Mammary epithelial cell (primary cell): ENCODE measurements at places on chromosomes 3 and 15.

DNA sequence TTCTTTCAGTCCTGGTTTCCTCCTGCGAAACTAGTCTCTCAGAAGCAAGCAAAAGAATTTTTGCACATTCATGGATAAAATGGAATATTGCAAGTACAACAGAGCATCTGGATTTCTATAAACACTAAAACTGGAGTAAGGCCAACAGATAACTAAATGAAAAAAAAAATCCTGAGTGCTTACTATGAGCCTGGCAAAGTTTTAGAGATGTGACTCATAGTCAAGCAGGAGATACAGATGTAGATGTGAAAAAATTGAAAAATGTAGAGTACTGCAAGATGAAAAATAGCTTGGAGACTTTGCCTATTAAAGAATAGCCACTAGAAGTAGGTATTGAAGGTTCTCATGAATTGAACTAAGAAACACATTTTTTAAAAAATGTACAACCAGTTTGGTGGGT is 397.4 kb downstream of the OTOL1 start:
- no peak for DNase-seq

DNA sequence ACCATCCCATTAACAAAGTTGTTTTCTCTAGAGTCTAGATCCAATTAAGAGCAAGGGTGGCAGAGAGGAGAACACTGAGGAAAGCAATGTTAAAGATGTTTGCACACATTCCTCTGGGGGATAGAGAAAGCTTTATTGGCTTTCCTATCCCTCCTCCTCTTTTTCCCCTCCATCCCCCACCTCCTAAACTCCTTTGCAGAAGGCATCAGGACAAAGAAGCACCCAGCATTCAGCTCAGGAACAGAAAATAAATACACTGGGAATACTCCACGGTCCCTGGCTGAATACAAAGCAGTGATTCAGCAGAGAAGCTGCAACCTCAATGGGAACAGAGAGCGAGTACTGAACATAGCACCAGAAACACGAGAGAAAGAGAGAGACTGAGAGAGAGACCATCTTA is 21.9 kb downstream of the LSAMP start:
- DNase-seq = no peak

- no peak for DNase-seq
Observed at GRCh38 chr3:56001537-56001936, 466.7 kb downstream of the ERC2 start.

GRCh38 chr15:44319385-44319784 is 30.9 kb downstream of the GOLM2 start:
- no peak for DNase-seq

DNA sequence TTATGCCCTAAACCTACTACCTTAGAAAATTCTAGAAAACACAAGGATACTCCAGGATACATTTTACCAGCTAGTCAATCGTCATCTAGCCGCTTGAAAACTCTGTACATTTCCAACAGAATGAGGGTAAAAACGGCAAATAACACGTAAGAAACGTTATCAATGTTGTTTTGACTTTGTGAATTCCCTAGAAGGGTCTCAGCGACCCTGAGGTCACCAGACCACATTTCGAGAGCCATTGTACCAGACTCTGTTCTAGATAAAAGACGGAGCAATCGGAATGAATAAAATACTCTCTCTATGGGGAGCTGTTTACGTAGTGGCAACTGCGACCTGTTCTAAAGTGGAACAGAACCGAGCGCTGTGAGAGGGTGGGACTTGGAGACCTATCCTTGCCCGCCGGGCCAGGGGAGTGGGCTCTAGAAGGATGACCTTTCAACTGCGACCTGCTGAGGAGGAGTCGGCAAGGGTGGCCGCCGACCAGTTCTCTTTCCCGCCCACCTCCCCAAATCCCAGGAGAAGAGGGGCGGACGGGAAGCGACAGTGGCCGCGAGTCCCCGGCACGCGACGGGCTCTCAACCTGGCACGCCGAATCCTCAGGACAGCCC is 778 bp upstream of the AP4E1 start:
- peak; percentile 36 for DNase-seq

GRCh38 chr3:14351617-14352001 is 50.8 kb upstream of the SLC6A6 start:
- no peak for DNase-seq

- no peak for DNase-seq
Observed at GRCh38 chr15:57256939-57257338, 119.4 kb upstream of the CGNL1 start.

DNA sequence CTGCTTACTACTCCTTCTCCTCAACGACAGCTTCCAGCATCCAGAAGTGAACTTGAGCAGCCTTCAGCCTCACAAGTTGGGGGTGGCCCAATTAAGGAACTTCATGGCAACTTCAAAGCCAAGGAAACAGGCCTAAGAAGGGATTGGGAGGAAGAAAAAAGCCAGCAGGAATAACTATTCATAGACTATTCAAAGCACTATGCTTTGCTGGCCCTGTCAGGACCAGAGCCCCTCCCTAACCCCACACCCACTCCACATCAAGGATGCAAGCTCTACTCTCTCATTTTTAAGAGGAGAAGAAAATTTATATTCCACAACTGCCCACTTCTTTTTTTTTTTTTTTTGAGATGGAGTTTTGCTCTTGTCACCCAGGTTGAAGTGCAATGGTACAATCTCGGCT is 10.0 kb upstream of the PRKAR2A start:
- DNase-seq = no peak

DNA sequence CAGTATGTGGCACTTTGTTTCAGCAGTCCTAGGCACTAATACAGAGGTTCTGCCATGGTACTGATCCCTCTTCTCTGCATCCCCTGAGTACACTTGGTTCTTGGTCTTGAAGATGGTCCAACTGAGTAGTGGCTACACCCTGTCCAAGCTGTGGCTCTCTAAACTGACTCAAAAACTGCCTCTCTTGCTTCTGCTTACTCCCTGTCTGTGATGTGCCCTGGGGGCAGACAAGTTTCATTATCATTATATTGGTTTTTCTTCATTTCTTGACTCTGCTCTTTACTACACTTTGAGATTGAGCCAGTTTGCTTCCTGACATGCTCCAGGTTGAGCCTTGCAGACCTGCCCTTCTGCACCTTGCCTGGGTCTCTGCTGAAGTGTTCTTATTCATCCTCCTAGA is 18.9 kb upstream of the ST3GAL6 start:
- no peak for DNase-seq

GRCh38 chr15:74451322-74451721 is 9.6 kb downstream of the UBL7 start:
- DNase-seq = no peak

GRCh38 chr3:77464111-77464688 is 424.3 kb downstream of the ROBO2 start:
- no peak for DNase-seq

DNA sequence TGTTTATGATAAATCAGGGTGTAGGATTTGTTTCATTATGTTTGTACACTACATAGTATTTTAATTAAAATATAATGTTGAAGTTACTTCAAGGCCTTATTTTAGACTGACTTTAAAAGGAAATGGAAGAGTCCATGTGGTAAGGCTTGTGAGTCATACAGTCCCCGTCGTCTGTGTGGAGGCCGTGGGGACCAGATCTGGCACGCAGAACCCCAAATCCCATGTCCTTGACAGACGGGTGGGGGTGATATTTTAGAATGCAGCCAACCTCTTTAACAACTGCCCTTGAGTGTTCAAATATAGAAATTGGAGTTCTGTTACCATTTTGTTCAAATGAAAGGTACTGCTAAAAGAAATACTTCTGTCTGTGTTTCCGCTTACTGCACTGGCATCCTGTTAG is 35.8 kb downstream of the ABHD17C start:
- no peak for DNase-seq

- DNase-seq = peak; percentile 21
Observed at GRCh38 chr3:61530355-61530754, 31.0 kb upstream of the PTPRG start.

- no peak for DNase-seq
Observed at GRCh38 chr15:69744391-69745162, 292.0 kb downstream of the RPLP1 start.

DNA sequence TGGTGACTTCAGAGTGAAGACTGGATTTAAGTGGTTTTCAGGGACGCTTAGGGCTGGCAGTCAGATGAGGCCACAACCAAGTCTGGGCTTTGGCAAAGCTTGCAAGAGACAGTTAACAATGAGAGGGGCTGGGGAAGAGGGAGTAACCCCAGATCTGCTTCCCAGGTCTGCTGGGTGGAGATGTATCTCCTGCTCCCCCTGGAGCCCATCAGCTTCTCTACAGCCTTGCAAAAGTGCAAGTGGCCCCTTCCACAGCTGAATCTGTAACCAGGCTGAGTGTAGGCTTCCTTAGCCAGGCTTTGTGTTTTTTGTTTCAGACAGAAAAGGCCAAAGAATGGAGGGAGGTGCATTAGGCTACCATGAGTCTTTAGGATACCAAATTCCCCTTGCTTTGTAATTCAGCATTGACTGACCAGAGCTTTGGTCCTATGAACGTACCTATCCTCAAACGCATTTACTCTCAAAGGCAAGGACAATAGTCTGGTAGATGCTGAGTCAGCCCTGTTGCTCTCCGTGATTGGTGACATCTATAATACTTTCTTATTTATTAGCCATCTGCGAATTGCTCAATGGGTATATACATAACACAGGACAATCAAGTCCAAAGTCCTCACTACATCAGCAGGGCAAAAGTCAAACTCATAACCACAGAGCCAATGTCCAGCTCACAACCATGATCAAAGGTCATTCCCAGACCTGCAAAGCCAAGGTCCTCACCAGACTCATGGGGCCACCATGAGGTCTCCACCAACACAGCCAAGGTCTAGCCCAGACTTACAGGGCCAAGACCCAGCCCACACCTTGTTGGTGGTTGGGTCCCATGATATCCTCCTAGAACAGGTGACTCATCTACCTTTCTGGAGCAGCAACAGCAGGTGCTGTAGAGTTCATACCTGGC is 17.1 kb downstream of the CCDC13 start:
- peak; percentile 14 for DNase-seq

- no peak for DNase-seq
Observed at GRCh38 chr3:192892981-192893700, 24.5 kb downstream of the MB21D2 start.

- DNase-seq = no peak
Observed at GRCh38 chr3:11566916-11567315, 76.8 kb downstream of the VGLL4 start.

DNA sequence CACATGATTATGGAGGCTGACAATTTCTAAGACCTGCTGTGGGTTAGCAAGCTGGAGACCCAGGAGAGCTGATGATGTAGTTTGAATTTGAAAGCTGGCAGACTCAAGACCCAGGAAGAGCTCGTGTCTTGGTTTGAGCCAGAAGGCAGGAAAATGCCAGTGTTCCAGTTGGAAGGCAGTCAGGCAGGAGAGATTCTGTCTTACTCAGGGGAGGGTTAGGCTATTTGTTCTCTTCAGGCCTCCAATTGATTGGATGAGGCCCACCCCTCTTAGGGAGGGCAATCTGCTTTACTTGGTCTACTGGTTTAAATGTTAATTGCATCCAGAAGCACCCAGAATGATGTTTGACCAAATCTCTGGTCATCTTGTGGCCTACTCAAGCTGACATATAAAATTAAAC is 40.4 kb upstream of the IGF2BP2 start:
- no peak for DNase-seq

DNA sequence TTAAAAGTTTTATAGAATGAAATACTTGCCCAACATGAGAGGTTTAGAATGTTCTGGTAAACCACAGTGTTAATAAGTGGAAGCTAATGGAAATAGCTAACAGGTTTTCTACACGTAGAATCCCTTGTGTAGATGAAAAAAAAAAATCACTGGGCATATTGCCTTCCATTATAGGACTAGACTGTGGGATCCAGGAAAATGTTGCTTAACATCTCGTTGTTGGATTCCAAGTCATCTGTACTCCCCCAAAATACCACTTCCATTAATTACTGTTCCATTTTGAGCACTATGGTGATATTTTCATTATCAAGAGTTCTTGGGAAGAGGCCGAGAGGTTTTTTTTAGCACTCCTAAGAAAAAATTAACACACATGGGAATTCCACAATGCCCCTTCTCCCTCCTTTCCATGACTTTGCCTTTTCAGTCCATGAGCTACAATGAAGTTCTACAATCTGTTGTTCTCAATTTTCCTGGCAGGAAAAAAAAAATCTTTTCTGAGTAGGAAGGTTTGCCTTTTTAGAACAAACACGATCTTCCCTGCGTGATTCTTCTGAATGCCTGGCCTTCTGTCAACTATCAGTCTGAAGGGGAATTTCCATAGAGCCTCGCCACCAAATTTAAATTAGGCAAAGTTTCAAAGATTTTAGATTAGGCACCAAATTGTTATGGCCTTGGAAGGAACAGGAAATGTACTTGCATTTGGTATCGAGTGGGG is 74.4 kb upstream of the CTDSPL start:
- no peak for DNase-seq

DNA sequence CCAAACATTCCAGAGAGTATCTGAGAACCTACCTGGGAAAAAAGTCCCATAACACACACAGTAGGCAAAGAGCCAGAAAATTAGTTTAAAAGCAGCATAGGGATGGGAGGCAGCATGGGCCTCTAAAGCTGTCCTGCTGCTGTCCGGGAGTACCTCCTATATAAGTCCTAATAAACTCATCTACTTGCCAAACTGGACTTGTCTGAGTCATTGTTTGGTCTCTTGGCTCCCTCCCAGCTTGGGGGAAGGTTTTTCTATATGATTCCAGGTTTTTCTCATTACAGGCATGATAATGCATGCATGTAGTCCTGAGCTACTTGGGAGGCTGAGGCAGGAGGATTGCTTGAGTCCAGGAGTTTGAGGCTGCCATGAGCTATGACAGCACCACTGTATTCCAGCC is 17.5 kb upstream of the HACD2 start:
- DNase-seq = peak; percentile 90

DNA sequence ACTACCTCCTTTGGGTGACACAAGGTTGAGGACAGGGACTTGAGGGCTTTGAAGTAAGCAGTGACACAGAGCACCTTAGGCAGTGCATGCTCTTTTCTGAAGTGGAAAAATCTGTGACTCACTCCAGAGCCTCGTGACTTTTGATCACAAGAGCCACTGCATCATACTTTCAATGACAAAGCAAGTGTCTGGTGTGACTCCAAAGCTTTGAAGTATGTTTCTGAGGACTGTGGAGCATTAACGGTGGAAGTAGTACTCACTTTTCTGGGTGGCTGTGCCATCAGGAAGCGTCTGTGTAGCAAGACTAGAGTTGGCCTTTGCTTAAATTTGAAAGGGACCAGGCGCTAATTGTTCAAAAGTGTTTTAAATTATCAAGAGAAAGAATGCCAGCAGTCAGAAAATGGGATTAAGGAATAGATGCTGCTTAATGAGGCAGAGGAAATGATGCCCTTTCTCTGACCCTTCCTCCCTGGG is 210.7 kb upstream of the TRIM42 start:
- DNase-seq = peak; percentile 58

- peak; percentile 35 for DNase-seq
Observed at GRCh38 chr3:149120051-149120972, 9.1 kb upstream of the HPS3 start.
